ENCODE measurements at places on chromosomes 2 and 18.

- DNase-seq: no peak
Measured at GRCh38 chr2:215758691-215759090, 254.7 kb downstream of the MREG start.

GRCh38 chr2:168006498-168006897, 240.9 kb downstream of the STK39 start:
- DNase-seq: no peak

DNA sequence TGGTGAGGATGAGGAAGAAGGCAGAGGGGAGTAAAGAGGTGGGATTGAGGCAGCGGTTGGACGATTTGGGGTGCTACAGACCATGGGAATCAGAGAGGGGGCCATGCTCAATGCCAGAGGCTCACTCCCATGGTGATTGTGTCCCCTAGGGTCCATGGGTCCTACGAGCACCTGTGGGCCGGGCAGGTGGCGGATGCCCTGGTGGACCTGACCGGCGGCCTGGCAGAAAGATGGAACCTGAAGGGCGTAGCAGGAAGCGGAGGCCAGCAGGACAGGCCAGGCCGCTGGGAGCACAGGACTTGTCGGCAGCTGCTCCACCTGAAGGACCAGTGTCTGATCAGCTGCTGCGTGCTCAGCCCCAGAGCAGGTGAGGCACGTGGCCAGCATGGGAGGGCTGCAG, 5.2 kb downstream of the CAPN10 start:
- no peak for DNase-seq

GRCh38 chr2:61380056-61380881, 90.6 kb downstream of the USP34 start:
- no peak for DNase-seq

- DNase-seq: no peak
Measured at GRCh38 chr2:9057939-9058761, 54.7 kb upstream of the MBOAT2 start.

- no peak for DNase-seq
Measured at GRCh38 chr2:121068851-121069250, 216.2 kb downstream of the TFCP2L1 start.

DNA sequence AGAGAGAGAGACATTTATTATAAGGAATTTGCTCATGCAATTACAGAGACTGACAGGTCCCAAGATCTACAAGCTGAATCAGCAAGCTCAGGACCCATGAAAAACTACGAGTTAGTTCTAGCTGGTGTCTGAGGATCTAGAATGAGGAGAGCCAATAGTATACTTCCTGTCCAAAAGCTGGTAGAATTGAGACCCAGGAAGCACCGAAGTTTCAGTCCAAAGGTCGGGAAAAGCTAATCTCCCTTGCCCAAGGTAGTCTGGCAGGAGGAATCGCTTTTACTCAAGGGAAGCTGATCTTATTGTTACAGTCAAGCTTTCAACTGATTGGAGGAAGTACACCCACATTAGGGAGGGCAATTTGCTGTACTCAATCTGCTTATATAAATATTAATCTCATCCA, 389.6 kb downstream of the ADCYAP1 start:
- no peak for DNase-seq

GRCh38 chr2:67806816-67807215, 256.0 kb downstream of the C1D start:
- DNase-seq: no peak

GRCh38 chr2:19479666-19480065, 121.2 kb upstream of the OSR1 start:
- no peak for DNase-seq

- no peak for DNase-seq
Measured at GRCh38 chr2:97656905-97657587, 6.8 kb downstream of the ACTR1B start.

DNA sequence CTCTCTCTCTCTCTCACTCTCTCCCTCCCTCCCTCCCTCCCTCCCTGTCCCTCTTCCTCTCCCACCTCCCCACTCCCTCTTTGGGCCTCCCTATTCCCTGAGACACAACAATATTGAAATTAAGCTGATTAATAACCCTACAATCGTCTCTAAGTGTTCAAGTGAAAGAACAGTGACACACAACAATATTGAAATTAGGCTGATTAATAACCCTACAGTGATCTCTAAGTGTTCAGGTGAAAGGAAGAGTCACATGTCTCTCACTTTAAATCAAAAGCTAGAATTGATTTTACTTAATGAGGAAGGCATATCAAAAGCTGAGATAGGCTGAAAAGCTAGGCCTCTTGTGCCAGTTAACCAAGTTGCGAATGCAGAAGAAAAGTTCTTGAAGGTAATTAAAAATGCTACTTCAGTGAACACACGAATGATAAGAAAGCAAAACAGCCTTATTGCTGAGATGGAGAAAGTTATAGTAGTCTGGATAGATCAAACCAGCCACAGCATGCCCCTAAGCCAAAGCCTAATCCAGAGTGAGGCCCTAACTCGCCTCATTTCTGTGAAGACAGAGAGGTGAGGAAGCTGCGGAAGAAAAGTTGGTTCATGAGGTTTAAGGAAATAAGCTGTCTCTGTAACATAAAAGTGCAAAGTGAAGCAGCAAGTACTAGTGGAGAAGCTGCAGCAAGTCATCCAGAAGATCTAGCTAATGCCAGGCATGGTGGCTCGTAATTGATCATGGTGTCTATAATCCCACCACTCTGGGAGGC, 21.3 kb downstream of the MALT1 start:
- DNase-seq: no peak

GRCh38 chr2:130347220-130347925, 4.7 kb downstream of the IMP4 start:
- DNase-seq: no peak

DNA sequence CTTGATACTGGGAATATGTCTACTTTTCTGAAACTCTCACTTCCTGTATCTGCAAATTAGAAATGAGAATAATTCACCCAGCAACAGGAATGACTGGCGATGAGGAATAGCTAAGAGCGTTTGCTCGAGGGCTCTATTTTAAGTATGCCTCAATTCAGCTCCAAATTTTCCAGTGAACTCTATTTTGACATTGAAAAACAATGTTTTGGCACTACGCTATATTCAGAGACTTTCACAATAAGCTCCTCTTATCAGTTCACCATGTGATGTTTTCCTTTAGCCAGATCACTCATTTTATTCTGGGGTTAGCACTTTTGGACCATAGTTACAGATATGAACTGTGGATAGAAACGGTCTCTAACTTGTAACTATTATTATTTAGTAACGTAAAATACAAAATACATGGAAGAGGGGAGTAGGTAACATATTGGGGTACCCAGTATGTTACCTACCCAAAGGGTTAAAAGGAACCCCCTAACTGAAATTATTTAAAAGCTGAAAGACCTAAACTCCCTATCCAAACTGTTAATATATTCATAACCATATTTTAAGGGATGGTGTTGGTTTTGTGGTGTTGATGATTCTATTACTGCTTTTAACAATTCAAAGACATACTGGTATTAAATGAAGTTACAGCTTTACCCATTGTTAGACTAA, 28.1 kb downstream of the SLC40A1 start:
- DNase-seq: no peak

GRCh38 chr2:439556-440402, 151.9 kb upstream of the ALKAL2 start:
- no peak for DNase-seq

- DNase-seq: no peak
Measured at GRCh38 chr2:143616452-143616851, 487.2 kb downstream of the ARHGAP15 start.

DNA sequence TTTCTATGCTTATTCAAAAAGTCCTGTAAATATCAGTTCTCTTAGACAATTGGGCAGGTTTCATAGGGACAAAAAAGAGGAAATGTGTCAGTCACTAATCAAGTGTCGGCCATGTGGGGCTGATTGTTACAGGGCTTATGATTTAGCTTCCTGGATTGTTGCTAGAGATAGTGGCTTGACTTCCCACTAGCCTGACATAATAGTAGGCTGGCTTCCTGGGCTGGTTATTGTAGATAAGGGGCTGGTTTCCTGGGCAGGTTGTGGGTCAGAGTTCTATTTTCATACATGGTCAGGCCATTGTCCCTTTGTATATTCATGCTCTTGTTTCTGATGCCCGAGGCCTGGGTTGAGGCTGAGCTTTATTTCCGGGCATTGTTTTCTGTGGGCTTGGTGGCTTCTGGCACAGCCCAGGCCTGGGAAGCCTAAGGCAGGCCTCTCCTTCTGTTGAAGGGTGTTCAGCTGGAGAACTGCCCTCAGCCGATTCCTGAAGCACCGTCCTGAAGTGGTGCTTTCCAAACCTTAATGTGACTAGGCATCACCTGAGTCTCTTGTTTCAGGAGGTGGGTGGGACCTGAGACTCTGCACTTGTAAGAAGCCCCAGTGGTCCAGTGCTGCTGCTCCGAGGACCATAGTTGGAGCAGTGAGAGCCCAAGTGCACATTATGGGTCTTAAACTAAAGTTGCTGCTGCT, 37.0 kb downstream of the CD8B2 start:
- DNase-seq: no peak
